ENCODE measurements at places on chromosomes 13 and 19.

DNA sequence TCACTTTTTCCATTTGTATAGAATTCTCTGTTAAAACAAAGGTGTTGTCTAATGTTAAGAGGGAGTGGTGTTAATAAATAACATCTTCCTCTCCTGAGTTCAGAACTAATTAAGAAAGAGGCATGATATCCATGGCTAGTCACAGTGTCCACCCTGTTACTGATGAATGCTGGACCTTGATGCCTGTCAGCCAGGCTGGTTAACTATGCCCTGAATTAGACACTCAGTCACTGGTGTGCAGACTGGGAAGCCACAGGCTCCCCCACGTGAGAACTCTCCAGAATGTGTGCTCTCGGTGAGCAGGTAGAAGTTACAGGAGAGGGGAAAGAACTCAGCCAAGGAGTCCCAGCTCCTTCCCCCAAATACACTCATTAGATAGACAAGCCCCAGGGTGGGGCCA, 56.1 kb upstream of the RNF113B start:
- DNase-seq = no peak

- peak; percentile 16 for DNase-seq
These were observed 16.1 kb upstream of the IRGC start for GRCh38 chr19:43699506-43700394.

GRCh38 chr19:13726323-13726722, 38.0 kb upstream of the MRI1 start:
- no peak for DNase-seq

- DNase-seq = no peak
These were observed 300.7 kb downstream of the KLF12 start for GRCh38 chr13:73833325-73834070.

DNA sequence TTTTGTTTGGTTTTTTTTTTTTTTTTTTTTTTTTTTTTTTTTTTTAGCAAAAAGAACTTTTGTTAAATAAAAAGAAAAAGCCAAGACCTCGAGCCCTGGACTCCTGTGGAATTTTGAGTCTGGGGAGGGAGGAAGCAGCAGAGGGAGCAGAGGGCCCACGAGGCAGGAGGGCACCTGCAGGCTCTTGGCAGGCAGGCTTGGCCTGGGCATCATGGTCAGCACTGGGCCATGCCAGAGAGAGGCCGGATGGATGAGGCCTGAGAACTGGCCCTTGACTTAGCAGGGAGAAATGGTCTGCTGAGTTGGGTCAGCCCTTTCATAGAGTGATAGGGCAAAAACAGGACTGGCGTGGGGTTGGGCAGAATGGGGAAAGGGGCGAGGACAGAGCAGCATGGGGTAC, 100.4 kb downstream of the GPR12 start:
- DNase-seq = no peak

DNA sequence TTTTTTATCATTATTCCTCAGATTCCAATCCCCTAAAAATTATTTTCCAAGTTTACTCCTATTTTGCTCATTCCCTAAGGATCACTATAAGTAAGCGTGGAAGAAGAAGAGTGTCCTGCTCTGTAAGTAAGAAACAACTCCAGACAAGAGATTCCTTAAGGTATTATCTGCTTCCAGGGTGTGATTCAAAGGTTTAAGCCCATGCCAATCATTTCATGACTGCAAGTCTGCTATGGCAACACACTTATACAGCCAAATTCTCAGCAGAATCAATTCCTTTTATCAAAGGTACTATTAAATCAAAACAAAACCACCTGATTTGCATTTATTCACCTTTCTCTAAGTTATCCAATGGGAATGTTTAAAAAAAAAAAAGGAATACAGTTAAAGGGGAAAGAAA, 43.7 kb downstream of the FOXO1 start:
- no peak for DNase-seq

DNA sequence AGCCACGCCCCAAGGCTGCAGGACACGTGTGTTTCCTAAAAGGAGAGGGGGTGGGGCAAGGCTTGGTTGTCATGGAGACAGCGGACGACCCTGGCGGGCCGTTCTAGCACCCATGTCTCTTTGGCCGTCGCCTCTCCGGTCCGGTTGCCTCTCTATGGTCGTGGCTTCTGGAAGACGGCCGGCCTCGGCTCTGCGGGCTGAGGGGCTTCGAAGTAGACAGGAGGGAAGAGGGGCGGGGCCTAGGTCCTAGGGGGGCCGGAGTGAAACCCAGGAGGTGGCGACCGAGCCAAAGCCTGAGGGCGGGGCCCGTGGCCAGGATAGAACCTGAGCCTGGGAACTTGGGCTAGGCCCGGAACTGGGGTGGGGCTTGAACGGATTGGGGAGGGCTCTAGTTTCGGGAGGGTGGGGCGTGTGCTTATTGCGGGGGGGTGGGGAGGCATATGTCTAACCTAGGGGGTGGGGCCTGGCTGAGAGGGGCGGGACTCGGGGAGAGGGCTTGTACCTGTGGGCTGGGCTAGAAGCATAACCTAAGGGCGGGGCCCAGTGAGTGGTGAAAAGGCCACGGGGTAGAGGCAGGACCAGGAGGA, 750 bp upstream of the SLC27A1 start:
- DNase-seq = peak; percentile 97

GRCh38 chr13:53214433-53214832, 185.8 kb downstream of the OLFM4 start:
- DNase-seq = no peak
